Fibroblast of gingiva (primary cell): ENCODE measurements at places on chromosomes 3 and 15.

GRCh38 chr3:195847055-195847950 lies 35.6 kb upstream of the MUC4 start:
- peak; percentile 18 for DNase-seq

DNA sequence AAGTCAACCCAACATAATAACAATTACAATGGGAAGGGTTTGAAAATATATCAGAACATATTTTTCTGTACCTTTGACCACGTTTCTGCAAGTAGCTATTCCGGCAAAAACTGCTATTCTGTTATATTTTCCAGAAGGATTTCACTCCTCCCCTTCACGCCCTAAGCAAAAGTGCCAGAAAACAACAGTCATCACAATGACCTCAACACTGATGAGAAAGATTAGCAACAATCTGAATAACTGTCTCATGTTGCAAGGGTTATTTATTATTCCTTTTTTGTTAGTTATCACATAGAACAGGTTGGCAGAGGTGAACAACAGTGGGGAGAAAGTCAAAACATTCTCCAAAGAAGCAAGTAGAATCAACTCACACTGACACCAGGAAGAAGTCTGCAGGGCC lies 269.4 kb upstream of the ARRDC4 start:
- no peak for DNase-seq

- no peak for DNase-seq
Measured at GRCh38 chr15:74565381-74566085, 24.5 kb downstream of the ARID3B start.

DNA sequence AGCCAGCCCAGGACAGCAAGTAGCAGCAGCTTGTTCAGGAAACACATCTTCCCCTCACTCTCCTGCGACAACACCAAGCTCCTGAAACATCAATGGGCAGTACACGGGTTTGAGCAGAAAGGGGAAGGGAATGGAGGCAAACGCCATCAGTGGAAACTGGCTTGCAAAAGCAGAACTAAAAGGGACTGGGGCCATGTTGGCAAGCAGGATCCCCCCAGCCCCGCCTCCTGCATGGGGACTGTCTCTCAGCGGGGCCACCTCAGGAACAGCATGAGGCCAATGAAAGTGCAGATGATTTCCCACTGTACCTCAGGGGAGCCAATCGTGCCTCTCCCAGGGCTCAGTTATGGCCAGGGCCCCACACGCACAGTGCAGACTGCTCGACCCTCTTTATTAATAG lies 6.8 kb downstream of the CDAN1 start:
- DNase-seq, result no peak

DNA sequence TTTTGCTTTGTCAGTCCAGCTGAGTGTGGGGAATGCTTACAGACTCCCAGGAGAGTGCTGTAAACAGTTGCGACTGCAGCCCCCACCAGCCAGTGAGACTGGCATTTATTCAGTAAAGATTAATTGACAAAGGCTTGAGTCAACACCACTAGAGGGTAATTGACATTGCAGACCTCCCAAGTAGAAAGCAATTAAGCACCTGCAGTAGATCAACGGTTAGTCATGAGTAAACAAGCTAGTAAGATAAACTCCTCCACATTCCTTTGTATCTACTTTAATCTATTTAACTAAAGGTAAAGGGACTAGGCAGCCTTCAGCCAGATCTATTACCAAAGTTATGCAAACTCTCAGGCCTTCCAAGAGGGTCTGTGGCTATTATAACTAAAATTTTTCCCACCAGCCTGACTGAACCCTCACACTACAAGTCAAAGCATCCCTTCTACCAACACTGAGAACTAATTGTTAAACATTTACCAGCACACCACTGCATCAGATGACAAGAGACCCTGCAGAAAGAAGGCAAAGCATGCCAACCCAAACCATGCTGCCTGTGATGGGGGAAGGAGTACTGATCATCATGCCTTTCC lies 30.5 kb upstream of the GALNT15 start:
- DNase-seq, result no peak

GRCh38 chr3:97895216-97895615 lies 73.4 kb downstream of the CRYBG3 start:
- DNase-seq, result no peak

DNA sequence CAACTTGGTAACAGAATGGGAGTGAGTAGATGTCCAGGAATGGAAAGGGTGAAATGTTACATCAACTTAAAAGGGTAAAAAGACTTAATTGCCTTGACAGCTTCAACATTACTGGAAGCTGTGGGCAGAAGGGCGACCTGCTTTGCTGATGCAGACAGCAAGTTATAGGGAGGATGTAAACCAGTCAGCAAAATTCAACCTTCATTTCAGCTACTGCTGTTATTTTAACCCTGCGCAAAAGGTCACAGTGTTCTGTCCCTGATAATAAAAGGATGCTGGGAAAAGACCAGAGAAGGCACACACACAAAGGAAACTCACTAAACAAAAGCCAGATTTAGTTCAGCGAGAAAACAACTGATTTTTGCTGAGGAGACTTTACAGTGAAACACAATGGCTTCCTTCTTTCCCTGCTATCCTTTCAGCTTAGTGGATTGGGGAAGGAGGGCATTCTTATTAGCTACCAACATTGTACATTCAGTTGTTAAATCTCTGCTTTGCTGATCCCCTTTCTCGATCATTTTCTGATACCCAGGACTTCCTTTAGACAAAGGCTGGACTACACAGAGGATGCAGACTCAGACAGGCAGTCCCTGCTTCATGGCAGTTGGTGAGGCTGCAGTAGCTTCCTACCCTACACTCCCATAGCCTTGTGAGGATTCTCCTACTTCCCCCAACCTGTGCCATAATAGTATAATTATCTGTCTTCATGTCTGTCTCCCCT lies 62.0 kb downstream of the P3H2 start:
- DNase-seq, result no peak

- DNase-seq, result no peak
Measured at GRCh38 chr3:39631136-39631535, 163.7 kb downstream of the MOBP start.

DNA sequence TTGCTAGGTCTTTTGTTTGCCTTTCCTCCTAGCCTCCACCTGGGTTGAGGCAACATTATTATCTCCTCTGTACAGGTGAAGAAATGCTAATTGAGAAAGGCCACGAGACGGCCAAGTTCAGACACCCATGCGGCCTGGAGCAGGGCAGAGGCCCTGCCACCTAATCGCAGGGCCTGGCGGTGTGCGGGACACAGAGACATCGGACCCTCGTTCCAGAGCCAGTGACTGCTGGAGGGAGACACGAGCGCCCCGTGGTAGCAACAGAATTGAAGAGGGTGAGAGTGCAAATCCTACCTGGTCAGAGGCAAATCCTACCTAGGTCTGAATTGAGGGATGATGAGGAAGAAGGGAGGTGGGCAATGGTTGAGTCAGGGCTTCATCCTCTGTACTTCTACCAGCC lies 113.8 kb upstream of the MEF2A start:
- no peak for DNase-seq

- no peak for DNase-seq
Measured at GRCh38 chr3:138696666-138697370, 88.2 kb downstream of the FAIM start.

DNA sequence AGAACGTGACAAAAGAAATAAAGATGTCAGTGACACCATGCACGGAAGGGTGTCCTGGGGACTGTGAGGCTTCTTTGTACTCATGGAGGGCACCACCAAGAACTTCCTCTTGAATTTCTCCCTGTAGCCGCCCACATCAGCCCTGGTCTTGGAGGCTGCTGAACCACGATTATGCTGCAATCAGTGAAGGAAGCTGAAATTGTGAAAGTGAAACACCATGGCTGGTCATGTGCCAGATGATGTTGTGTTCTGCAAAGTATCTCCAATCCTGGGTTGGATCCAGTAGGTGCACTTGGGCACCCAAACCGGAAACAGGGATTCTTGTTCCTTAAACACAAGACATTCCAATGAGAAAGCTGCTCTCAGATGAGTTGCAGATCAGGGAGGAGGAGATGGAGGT lies 104.4 kb upstream of the GOLGA6L6 start:
- DNase-seq, result peak; percentile 13

- DNase-seq, result no peak
Measured at GRCh38 chr15:69834761-69835160, 263.0 kb downstream of the TLE3 start.

- DNase-seq, result peak; percentile 88
Measured at GRCh38 chr15:65939901-65940617, 70.8 kb downstream of the RAB11A start.

DNA sequence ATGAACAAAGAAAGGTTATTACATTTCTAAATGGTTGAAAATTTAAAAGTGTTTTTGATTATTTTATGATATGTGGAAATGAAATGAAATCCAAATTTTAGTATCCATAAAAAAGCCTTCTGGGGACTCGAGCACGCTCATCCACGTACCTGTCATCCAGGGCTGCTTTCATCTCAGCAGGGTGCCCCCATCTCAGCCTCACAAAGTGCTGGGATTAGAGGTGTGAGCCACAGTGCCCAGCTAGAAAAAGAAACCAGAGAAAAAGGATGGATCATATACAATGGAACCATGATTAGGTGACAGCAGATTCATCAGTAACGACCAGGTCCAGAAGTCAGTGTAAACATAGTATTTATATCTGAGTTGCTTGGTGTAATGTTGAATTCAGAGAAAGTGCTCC lies 49.7 kb downstream of the STARD5 start:
- no peak for DNase-seq

- peak; percentile 21 for DNase-seq
Measured at GRCh38 chr15:62853114-62853840, 189.3 kb upstream of the TPM1 start.

DNA sequence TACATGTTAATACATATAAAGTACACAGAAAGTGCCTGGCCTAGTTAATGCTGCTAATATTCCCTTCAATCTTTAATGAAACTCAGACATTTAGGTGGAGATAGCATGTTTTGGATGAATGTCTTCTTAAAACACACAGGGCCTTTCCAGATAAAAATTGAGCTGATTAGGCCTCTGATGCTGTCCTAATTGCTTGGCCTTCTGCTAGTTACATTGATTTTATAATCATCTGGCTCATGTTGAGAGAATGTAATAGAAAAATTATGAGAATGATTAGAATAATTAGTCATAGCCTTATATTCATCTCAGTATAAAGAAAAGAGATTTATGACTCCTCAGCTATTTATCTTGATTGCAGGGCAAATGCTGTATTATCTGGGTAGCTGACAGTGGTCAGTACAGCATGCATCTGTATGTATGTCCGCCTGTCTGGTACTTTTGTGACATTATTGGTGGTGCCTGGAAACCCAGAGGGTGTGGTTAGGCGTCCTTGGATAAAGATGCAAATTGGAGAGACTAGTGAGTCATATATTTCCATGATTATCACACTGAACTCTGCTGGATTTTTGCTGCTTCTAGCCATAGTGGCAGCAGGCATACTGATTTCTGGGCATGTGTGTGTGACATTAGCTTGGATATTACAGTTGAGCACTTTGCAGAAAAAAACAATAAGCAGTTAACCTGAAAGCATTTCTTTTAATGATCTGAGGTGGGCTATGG lies 120.8 kb downstream of the FEZF2 start:
- DNase-seq, result peak; percentile 2

- no peak for DNase-seq
Measured at GRCh38 chr3:183392186-183393034, 36.0 kb downstream of the MCF2L2 start.

DNA sequence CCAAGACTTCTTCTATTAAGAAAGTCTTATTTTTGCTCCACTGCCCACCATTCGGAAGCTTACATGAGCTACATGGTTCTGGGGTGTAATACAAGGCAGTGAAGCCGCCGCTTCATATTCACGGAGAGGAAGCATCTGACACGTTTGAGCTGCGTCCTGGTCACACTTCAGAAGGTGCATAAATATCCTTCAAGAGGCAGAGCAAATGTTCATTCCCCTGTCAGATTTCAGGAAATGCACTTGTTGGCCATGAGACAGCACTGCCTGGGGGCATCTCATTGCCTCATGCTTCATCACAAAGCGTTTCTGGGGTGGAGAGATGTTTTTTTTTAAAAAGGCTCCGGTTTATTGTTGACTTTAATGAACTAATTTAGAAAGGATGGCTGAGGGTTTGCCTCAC lies 119.9 kb downstream of the CADPS start:
- DNase-seq, result no peak

DNA sequence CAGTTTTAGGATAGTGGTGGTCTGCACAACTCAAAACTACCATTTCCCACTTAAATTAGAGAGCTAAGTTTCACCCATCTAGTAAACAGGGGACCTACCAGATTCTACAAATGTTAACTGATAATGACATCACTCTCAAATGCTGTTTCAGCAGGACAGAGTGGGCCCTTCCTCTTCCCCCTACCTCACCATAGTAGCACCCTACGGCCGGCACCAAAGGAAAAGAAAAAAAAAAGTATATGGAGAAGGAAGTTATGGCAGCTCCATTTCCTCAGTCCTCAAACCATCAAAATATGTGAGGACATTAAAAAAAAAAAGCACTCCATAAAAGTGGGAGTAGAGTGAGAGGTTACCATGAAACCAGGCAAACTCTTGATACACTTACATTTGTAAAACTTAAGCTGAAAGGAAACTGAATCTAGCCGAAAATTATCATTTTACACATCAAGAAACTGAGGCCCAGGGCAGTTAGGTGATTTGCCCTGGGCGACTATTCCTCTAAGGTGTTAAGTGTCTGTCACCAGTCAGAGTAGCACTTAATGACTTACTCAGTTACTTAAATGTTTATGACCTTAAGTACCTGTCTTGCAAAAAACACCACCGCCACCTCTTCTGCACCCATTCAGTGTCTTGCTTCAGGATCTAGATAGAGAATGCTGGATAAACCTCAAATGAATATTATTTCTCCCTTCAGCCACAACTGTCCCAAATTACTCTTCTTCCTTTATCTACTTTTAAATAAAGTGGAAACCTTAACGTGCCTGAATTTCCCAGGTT lies 2.7 kb downstream of the MSL2 start:
- no peak for DNase-seq

- no peak for DNase-seq
Measured at GRCh38 chr3:125119752-125120378, 64.1 kb upstream of the HEG1 start.

GRCh38 chr3:183122257-183122932 lies 23.1 kb upstream of the MCCC1 start:
- DNase-seq, result peak; percentile 57

GRCh38 chr3:167936019-167936418 lies 159.7 kb downstream of the GOLIM4 start:
- DNase-seq, result no peak

GRCh38 chr3:171190668-171191067 lies 164.1 kb upstream of the SLC2A2 start:
- DNase-seq, result no peak
